ENCODE measurements at places on chromosomes 3 and 15.

DNA sequence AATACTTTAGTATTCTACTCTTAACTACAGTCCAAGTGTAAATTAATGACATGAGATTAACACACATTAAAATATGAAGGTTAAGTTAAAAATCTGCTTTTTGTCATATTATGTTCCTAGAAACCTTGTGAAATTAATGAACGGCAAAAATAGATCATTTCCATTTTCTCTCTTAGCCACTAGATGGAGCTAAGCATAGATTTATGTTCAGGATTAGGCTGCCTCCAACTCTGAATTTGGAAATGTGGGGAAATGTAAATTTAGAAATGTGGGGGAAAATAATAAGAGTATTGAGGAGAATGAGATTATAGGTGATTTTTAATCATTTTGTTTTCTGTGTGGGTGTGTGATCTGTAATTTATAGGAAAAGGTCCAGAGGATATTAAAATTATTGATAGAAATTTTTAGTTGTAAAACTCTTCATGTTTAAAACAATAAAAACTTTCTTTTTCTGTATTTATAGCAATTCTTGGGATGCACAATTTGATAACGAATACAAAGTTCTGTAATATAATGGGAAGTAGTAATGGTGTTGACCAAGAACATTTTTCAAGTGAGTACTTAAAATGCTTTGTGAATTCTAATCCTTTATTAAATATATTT is 59.2 kb downstream of the TMOD3 start:
- DNase-seq: no peak

- DNase-seq: no peak
Observed at GRCh38 chr3:159486580-159486979, 502.1 kb upstream of the IL12A start.

DNA sequence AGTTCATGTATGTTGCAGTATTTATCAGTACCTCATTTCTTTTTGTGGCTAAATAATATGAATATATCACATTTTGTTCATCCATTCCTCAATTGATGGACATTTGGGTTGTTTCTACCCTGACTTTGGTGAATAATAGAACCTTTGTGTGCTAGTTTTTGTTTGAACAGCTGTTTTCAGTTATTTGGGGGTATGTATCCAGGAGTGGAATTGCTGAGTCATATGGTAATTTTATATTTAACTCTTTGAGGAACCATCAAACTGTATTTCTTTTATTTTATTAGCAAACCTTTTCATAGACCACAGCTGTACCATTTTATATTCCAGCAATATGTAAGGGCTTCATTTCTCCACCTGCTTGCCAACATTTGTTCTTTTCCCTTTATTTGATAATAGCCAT is 38.4 kb upstream of the RBM5 start:
- DNase-seq: no peak

DNA sequence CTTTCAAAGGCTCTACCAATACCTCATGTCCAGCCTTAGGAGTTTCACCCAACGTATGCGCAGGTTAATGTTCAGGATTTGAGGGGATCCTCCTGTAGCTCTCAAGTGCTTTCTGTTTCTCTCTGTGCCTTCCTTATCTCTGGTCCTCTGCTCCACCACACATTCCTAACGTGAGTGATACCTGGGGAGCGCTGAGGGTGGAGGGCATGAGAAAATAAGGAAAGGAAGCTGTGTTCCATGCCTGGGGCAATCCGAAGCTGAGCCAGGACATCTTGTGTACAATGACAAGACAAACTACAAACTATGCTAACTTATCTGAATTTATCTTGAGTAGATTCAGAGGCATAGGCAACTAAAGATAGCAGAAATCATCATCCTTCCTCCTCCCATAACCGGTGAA is 136.4 kb downstream of the SST start:
- DNase-seq: no peak

All from activated T-cell treated with anti-CD3 and anti-CD28 coated beads, Interleukin-2, amount 50 U/mL, for 48 hours (primary cell).